ENCODE measurements at places on chromosomes 11 and 22.

DNA sequence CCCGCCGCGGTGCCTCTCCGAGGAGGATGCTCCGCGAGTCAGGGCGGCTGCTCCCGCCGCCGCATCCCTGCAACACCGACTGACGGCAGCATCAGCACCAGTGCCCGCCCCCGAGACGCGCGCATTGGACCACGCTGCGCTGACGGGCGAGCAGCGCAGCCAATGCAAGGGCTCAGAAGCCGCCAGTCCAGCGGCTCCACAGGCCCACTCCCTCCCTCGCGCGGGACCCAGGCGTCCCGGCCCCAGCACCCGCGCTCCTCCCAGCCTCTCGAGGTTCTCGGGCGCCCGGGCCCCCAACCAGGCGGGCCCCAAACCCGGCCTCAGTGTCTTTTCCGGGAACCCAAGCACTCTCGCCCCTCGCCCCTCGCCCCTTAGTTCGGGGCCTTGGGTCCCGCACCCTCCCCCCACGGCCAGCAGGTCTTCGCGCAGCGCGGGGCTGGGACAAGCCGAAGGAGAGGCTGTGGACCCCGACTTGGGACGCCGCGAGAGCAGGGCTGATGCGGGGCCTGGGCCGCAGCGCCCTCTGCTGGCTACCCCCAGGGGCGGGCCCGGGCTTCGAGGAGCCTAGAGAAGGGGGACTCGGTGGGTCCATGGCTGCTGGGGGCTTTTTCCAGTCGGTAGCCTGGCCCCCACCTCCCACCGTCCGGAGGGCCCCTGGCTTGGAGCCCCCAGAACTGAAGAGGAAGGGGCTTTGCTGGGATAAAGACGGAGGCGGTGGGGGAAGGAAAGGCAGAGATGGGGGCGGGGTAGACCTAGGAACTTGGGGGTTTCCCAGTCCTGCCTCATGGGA, at the start of gene NRXN2:
Gene NRXN2 (minus strand): TSS at position 81 of the 790 bp plus-strand sequence. CDS start 9,498 bp downstream, outside the sequence.
- no peak within 1 kb of the TSS for H3K4me3 ChIP-seq
- peak; percentile 79 for DNase-seq
- no peaks in the 10 kb centered on the region for H3K27me3 ChIP-seq
- H3K4me1 ChIP-seq: no peaks in the 10 kb centered on the region
- no peaks in the 10 kb centered on the region for H3K36me3 ChIP-seq
- H3K27ac ChIP-seq: no peak within 1 kb of the TSS

- H3K4me3 ChIP-seq: no peak overlapping the region
- H3K27ac ChIP-seq: no peak overlapping the region
- H3K36me3 ChIP-seq: no peaks in the 10 kb centered on the region
- H3K4me1 ChIP-seq: no peaks in the 10 kb centered on the region
- no peak for DNase-seq
These were observed 55.9 kb downstream of the SPON1 start for GRCh38 chr11:14018441-14018840.

GRCh38 chr11:126591966-126592489, 236.5 kb downstream of the ST3GAL4 start:
- no peak overlapping the region for H3K4me3 ChIP-seq
- DNase-seq: no peak
- H3K27ac ChIP-seq: no peak overlapping the region
- H3K27me3 ChIP-seq: no peaks in the 10 kb centered on the region

DNA sequence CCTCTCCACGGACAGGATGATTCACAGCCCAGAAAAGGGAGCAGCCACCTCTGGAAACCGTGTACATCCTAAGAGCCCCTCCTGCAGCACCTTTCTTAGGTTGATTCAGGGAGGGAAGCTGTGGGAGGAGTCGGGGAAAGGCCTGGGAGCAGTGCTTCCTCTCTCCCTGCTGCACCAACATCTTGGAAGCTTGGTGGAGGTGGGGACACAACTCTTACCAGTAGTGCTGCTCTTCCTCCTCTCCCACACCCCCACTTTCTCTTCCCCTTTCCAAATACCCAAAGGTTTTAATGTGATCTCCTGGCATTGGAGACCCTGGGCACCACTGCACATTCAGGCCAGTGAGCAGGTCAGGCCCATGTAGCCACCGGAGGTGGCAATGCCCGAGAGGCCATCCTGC, 46.4 kb upstream of the HORMAD2 start:
- no peak overlapping the region for H3K27ac ChIP-seq
- no peak for DNase-seq
- peaks cover 24% of the 10 kb centered on the region for H3K4me1 ChIP-seq
- H3K27me3 ChIP-seq: no peaks in the 10 kb centered on the region
- no peak overlapping the region for H3K4me3 ChIP-seq
- H3K36me3 ChIP-seq: no peaks in the 10 kb centered on the region

DNA sequence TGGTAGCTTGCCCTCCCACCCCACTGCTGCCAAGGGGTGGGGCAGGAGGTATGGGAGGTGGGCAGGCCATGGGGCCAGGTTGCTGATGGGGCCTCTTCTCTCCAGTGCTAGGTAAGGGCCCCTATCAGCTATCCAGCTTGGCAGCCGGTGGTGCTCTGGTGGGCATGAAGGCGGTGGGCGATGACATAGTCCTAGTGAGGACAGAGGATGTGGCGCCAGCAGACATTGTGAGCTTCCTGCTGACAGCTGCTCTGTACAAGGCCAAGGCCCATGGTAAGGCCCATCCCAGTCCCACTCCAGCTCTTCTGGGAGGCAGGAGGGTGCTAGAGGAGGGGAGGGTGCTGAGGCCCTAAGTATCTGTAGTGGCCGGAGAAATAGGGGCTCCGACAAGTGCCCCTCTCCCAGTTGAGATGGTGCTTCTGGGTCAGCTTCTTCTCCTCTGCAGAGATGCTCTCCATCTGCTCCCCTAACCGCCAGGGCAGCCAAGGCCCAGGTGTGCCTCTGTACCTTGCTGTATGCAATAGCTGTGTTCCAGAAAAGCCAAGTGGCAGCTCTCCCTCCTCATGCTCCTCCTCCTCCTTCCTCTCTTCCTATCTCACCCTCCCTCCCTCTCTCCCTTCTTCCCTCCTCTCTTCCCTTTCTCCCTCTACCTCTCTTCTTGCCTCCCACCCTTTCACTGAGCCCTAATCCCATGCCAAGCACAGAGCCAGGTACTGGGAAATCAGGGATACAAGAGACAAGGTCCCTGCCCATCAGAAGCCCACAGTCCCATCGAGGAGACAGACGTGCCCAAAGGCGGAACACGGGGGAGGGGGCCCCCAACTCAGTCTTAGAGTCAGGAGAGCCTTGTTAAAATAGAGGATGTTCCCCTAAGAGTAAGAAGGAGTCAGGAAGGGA, 55.3 kb downstream of the OTOG start:
- no peaks in the 10 kb centered on the region for H3K4me1 ChIP-seq
- no peak overlapping the region for H3K27ac ChIP-seq
- no peaks in the 10 kb centered on the region for H3K36me3 ChIP-seq
- no peaks in the 10 kb centered on the region for H3K27me3 ChIP-seq
- H3K4me3 ChIP-seq: no peak overlapping the region
- DNase-seq: no peak

DNA sequence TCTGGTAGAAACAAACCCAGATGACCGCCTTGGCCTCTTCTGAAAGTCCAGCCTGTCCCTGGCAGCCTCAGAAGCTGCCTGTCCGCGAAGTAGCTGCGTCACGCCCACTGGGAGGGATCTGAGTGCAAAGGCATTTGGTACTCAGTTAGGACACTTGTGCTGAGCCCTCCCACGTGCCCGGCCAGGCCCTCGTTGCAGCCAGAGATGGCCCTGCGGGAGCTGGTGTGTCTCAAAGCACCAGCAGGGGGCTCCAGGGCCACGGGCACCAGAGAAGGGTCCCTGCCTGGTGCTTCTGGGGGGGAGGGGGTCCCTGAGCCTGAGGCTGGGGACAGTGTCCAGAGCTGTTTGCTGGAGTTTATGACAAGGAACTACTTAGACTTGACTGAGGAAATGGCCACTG, 5.8 kb downstream of the SELENOO start:
- H3K27me3 ChIP-seq: no peaks in the 10 kb centered on the region
- H3K27ac ChIP-seq: no peak overlapping the region
- H3K4me3 ChIP-seq: no peak overlapping the region
- peak; percentile 87 for DNase-seq

GRCh38 chr11:10225553-10225952, 68.5 kb downstream of the SBF2 start:
- H3K27ac ChIP-seq: no peak overlapping the region
- no peaks in the 10 kb centered on the region for H3K27me3 ChIP-seq
- H3K36me3 ChIP-seq: no peaks in the 10 kb centered on the region
- H3K4me3 ChIP-seq: no peak overlapping the region
- peaks cover 6% of the 10 kb centered on the region for H3K4me1 ChIP-seq

DNA sequence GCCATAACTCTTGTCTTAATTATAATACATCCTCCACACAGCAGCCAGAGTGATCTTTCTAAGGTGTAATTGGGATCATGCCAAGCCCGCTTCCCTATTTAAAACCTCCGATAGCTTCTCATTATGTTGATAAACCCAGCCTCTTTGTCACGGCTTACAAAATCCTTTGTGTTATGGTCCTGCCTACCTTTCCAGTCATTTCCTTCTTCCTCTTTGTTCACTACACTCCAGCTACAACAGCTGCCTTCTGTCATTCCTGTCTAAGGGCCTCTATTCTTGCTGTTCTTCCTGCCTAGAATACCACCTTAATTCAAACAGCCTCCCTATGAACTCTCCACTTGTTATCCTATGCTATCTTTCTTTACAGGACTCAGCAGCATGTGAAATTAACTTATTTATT, 70.6 kb upstream of the CAPRIN1 start:
- H3K36me3 ChIP-seq: no peaks in the 10 kb centered on the region
- no peak for DNase-seq
- no peak overlapping the region for H3K4me3 ChIP-seq
- H3K27ac ChIP-seq: no peak overlapping the region
- H3K27me3 ChIP-seq: no peaks in the 10 kb centered on the region

GRCh38 chr11:128279866-128280265, 307.5 kb downstream of the ETS1 start:
- H3K27me3 ChIP-seq: no peaks in the 10 kb centered on the region
- no peak overlapping the region for H3K27ac ChIP-seq
- H3K4me1 ChIP-seq: no peaks in the 10 kb centered on the region
- DNase-seq: no peak
- H3K4me3 ChIP-seq: no peak overlapping the region
- no peaks in the 10 kb centered on the region for H3K36me3 ChIP-seq

DNA sequence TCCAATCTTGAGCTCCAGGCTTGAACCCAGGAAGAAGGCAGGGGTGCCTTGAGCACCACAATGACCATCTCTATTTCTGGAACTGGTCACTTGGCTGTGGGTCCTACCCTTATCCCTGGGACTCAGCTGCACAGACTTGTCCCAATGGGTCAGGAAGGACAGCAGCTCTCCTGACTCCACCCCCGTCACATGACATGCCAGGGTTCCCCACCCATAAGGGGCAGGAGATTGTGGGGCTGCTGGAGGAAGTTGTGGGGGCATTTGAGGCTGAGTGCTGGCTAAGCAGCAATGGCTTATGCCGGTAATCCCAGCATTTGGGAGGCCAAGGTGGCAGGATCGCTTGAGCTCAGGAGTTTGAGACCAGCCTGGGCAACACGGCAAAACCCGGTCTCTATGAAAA, 56.2 kb downstream of the NFAM1 start:
- H3K36me3 ChIP-seq: no peaks in the 10 kb centered on the region
- H3K27me3 ChIP-seq: no peaks in the 10 kb centered on the region
- no peak overlapping the region for H3K4me3 ChIP-seq
- DNase-seq: no peak
- H3K27ac ChIP-seq: no peak overlapping the region

DNA sequence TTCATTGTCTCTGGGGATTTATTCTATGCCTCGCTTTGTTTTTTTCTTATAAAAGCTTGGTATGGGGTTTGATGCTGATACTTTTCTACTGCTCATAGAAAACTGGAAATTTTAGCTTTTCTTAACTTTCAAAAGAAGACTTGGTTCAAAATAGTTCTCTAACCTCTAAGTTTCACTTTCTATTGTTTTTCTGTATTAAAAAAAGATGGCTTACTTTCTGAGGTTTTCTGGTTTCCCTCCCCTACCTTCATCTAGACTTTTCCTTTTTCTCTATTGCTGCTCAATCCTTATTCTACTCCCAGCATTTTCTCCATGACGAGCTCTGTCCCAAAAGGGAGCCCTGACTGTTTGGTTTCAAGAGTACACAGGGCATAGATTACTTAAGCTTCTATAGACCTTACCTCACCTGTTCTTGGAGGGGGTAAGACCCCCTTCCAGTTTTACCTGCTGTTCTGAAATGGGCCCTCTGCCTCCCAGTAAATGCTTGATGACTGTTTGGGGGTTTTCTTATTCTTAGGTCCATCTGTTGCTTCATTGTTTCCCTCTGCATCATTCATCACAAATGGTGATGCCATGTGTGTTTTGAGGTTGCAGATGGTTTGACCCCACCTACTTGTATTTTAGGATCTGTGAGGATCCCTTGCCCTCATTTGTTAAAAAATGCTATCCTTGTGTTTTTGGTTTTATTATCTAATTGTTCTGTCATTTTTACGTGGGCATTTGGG, 29.5 kb downstream of the DNHD1 start:
- DNase-seq: no peak
- H3K36me3 ChIP-seq: no peaks in the 10 kb centered on the region
- H3K4me3 ChIP-seq: no peak overlapping the region
- H3K4me1 ChIP-seq: no peaks in the 10 kb centered on the region
- H3K27ac ChIP-seq: no peak overlapping the region

DNA sequence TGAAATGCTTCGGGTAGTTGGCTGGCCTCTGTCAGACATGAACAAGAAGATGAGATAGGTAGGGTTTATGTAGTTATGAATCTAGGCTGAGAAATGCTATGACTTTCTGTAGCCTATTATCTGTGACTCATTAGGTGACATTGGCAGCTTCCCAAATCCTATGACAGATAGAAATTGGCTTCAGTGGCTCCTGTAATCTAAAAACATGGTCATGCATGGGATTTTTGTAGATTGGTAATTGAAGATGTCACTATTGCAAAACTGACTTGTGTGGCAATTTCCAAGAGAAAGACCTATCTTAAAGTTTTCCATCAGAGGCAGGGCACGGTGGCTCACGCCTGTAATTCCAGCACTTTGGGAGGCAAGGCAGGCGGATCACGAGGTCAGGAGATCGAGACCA, 29.4 kb upstream of the GRIK4 start:
- H3K27ac ChIP-seq: no peak overlapping the region
- H3K27me3 ChIP-seq: no peaks in the 10 kb centered on the region
- H3K4me1 ChIP-seq: no peaks in the 10 kb centered on the region
- no peak overlapping the region for H3K4me3 ChIP-seq
- DNase-seq: no peak

Data from thyroid gland (tissue), 4 donors.